ENCODE measurements at places on chromosomes 12 and 14.

GRCh38 chr14:71229875-71230274 lies 322.6 kb downstream of the PCNX1 start:
- DNase-seq, result no peak

- no peak for DNase-seq
These were observed 330.9 kb downstream of the TMEM121 start for GRCh38 chr14:105857220-105857825.

DNA sequence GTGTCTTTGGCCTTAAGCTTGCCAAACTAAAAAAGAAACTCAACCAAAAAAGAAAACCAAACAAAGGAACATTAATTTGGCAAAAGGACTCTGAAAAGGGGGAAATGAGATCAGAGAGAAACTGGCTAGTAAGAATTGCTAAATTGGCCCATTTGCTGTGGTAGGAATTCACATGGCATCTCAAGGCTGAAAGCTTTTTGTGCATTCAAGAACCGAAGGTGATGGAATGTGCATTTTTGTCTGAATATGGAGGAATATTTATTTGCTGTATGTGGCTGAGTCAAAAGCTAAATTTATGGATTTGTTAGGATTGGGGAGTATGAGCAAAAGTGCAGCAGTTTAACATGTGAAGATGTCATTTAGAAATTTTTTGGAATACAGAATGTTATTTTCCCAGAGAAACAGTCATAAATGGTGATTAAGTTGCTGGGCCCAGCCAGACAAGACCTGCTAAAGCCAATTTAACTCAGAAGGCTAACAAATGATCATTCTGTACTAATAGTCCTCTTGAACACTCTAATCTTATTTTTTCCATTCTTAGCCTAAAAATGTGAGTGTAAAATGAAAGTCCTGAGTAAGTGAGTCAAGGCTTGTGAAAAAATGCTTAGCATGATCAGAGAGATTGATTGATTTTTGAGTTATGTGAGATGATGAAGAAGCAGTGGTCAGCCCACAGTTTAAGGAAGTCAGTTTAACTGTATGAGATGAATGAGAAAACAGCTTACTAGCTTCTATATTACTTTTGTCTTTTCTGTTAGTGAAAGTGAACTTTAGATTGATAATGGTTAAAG lies 94.1 kb downstream of the ANO6 start:
- DNase-seq, result no peak

DNA sequence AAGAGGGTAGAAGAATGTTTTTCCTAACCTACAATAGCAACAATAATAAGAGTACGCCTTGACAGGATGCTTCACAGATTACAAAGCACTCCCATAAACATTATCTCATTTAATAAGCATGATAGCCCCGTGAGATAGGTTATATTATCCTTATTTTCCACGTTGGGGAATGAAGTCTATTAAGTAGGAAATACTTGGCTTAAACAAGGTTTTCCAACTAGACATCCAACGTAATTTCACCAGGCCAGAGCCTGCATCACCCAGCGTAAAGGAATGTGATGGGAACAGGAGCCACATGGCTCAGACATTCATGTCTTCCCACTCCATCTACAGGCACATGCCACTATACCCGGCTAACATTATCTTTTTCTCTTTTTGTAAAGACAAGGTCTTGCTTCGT lies 223.4 kb upstream of the AMIGO2 start:
- no peak for DNase-seq

GRCh38 chr12:110042264-110042663 lies 6.1 kb downstream of the C12orf76 start:
- no peak for DNase-seq

DNA sequence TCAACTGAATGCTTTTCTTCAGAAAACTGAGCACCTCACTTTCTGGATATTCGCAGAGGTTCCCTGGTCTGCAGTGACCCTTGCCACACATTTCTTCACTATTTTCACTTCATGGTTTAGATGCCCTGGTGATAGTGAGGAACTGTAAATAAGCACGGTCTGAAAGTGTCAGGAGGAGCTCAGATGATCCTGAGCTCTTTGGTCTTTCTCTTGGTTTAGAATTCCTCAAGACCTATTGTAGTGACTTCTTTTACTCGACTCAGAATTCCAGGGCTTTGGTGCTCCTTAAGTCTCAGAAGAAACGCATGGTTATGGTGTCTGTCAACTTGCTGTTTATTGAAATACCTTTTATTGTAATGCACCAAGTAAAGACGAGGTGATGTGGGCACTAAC lies 84.0 kb downstream of the SAMD4A start:
- DNase-seq, result no peak

DNA sequence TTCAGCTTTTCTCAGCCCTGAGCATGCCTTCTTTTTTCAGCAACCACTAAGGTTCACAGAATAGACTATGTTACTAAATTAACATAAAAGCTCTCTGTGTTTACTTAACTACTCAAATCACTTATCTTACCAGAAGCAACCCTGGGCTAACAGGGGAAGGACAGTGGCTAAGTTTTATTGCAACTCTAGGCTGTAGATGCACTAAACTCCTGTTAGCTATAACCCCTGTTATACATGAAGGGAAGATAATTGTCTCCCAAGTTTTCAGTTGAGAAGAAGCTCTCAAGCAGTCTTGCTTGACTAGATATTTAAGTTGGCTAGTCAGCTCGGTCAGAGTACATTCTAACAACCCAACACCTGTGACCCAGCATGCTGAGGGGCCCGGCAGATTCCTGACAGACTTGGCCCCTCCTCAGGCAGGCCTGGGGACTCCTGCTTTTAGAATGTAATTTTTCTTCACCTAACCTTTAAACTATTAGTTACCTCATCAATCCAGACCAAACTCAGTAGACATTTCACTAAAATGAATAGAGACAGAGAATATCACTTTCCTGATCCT lies 464.5 kb downstream of the EGLN3 start:
- no peak for DNase-seq

DNA sequence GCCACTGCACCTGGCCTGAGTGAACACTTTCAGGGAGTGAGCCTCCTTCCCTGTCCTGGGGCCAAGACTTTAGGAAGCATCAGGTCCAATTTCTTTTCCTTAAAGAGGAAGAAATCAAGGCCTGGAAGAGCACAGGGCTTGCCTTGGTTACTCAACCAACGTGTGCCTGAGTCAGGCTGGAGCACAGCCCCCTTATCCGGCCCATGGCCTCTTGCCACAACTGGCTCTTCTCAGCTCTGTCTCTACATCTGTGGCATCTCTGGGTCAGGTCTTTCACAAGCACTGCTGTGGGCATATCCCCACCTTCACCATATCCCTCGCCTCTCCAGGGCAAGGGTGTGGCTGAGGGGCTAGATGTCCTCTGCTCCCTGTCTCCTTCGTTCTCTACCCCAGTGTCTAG lies 6.8 kb downstream of the MYH6 start:
- DNase-seq, result no peak
